ENCODE measurements at places on chromosomes 2 and 18.
A peak's percentile ranks its signal among the peaks of the same experiment; 100 is the strongest.

DNA sequence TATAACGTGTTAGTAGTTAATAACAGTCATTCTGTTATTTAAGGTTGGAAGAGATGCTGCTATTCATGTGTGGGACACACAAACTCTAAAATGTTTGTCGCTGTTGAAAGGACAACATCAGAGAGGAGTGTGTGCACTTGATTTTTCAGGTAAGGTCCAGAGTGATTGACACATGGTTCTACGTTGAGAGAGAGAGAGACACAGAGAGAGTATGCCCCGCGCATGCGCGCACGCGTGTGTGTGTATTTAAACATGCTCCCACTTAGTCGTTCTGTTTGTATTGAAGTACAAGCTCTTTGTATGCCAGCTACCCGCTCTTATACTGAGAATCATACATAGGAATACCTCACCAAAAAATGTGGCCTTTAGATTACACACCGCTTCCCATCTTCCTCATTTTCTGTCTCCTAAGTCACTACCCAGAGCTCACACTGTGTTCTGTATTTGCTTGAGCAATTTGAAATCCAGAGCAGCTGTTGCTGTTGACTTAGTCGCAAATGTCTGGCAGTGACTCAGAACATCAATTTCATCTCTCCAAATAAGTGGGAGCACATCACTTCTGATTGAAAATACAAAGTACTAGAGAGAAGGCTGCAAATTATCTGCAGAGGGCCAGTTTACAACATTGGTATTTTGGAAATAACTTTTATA is 148.1 kb downstream of the EML6 start:
- no peak for DNase-seq

DNA sequence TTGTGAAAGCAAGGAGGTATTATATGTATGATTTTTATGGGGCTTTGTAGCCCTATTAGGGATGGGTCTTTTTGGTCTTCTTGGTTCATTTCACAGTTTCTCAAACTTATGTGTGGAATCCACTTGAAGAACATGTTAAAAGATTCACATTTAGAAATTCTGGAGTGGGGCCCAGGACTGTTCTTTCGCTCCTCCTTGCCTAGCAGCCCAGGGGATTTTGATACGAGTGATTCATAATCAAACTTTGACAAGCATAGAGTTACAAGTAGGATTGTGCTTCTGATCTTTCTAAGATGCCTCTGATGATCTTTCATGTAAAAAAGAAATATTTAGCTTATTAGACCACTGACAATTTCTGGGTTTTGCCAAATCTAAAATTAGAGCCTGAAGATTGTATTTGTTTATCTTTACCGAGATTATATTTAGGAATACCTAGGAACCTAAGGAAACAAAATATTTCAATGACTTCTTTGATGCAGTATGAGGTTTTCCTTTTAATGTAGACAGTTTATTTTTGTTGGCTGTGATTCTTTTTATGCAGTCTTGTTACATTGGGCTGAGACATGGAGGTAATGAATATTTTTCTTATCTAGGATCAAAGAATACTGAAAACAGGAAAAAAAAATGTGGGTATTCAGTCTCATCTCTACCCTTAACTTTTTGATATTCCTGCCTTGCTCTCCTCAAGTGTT is 324.0 kb downstream of the PARD3B start:
- DNase-seq, result no peak

GRCh38 chr2:240851078-240851991 is 17.3 kb upstream of the AGXT start:
- peak; percentile 70 for DNase-seq

- DNase-seq, result no peak
These were observed 125.1 kb downstream of the TANC1 start for GRCh38 chr2:159093497-159093896.

GRCh38 chr2:225069966-225070365 is 27.7 kb upstream of the DOCK10 start:
- no peak for DNase-seq

DNA sequence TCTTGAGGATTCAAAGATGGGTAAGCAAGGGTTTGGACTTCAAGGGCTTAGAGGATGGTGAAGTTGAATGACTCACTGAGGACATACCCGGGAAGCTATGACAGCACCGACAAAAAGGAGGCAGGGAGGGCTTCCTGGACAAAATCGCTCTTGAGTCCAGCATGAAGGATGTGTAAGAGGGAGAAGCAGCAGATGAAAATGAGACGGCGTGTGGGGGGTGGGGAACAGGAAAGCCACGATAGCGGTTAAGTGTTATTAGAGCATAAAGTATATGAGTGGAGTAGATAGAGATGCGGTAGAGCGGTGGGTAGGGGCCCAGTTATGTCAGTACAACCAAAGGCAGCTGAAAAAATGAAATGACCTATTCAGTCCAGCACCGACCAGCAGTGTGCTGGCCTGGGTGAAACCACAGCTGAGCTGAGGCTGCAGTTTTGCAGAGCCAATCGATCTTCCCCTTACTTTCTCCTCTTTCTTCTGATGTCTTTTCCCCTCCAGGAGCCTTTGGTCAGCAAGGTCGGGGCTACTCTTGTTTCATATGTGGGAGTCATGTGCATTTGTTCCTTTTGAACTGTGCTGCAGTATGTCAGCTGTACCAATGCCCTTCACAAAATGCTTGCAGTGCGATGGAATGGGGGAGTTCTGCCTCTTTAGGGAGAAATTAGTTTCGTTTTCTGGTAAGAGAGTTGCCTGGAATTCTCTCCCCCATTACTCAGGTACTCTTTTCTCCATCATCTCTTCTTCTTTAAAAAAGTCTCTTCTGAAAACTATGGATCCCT is 2.0 kb upstream of the THUMPD2 start:
- no peak for DNase-seq

GRCh38 chr18:22778996-22779395 is 154.1 kb upstream of the RBBP8 start:
- DNase-seq, result no peak

- DNase-seq, result no peak
These were observed 239.5 kb downstream of the MYCN start for GRCh38 chr2:16179701-16180416.

DNA sequence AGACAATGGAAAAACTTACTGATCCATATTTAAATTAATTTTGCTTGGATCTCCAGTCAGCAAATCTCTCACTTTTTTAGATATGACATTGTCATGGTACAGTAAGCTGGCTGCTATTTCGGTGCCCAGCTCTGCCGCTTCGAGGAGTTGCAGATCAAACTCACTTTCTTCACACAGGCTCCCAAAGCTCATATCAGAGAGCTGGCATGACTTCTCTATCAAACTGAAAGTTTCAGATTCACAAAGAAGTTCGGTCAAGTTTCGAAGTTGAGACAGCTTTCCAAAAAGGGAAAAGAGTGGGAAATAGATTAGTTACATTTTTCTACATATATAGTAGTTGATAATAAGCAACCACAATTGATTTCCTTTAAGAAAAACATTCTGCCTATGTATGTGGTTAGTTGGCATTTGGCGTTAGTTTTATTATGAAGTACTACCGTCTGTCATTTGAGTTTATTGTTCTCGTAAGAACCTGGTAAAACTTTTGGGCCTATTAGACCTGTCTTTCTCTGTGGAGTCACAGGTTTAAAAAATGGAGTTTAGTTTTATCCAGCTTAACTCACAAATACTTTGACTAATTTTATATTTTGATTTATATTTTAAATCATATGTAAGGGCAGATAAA is 118.8 kb downstream of the ABCA12 start:
- DNase-seq, result no peak

GRCh38 chr2:14524041-14524802 is 108.3 kb upstream of the LRATD1 start:
- DNase-seq, result no peak
